Stimulated activated CD8-positive, alpha-beta memory T cell treated with anti-CD3 and anti-CD28 coated beads, Interleukin-7, amount 100 ng/mL, for 4 hours (primary cell): ENCODE measurements at places on chromosomes 3 and 15.

- no peak for DNase-seq
Observed at GRCh38 chr15:101482526-101483371, 6.8 kb downstream of the PCSK6 start.

DNA sequence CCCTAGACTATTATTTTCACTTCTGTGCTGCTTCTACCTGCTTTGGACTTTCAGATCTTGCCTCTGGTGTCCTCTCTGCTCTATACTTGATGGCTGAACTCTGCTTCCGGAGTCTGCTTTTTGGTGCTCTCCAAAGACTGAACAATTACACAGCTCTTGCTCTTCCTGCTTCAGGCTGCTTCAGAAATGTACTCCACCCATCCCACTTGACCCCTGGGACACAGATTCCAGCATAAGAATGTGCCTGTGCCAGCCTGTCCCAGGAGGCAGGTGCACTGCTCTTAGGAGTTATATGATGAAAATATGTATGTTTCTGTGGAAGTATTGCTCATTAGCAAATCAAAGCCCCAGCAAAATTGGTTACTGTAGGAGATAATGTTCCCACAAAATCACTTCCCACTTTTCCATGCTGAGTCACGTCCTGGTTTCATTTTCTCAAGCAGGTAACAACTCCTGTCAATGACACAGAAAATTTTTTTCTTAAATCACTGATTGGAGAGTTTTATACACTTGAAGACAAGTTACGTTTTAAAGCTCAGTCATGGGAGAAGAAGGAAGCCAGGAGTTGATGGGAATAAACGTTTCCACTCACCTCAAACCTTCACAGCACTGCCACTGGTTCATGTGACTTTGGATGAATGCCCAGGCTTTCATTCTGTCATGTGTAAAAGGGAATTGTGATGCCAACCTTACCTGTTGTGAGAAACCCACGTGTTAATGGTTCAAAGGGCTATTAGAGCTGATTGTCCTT is 239.4 kb upstream of the ZPLD1 start:
- no peak for DNase-seq

- DNase-seq = no peak
Observed at GRCh38 chr15:36961956-36962355, 138.4 kb downstream of the MEIS2 start.

DNA sequence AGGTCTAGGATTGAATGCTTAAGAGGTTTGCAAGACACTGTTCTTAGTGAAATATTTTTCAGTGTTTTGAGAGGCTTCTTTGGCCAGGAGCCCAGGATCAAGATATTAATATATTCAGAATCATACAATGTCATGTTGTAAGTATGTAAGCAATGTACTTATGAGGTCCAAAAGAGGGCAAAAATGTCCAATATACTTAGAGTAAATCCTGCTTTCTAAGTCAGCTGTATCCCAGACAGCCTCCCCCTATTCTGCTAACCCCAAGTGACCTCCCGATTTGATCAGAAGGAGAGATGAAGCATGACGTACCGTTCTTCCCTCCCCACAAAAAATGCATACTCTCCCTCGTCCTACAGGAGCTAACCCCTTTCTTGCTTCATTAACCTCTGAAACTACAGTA is 70.9 kb downstream of the CHAC1 start:
- no peak for DNase-seq

GRCh38 chr3:134544316-134544715 is 58.5 kb downstream of the CEP63 start:
- no peak for DNase-seq

DNA sequence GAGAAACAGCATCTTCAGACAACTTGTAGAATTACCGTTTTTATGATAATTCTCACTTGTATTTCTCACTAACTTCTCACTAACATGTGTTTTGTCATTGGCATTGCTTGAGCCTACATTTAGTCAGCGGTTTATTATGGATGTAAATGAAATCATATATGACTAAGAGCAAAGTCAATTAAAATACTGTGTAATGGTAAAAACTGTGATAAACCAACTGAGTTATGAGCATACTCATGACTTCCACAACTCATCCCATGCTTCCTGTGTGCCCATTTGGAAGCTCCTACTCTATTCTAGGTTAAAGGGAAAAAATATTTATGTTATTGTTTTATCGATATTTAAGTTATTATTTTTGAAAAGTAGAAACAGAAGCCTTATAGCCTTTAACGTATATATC is 12.8 kb downstream of the PXK start:
- no peak for DNase-seq

DNA sequence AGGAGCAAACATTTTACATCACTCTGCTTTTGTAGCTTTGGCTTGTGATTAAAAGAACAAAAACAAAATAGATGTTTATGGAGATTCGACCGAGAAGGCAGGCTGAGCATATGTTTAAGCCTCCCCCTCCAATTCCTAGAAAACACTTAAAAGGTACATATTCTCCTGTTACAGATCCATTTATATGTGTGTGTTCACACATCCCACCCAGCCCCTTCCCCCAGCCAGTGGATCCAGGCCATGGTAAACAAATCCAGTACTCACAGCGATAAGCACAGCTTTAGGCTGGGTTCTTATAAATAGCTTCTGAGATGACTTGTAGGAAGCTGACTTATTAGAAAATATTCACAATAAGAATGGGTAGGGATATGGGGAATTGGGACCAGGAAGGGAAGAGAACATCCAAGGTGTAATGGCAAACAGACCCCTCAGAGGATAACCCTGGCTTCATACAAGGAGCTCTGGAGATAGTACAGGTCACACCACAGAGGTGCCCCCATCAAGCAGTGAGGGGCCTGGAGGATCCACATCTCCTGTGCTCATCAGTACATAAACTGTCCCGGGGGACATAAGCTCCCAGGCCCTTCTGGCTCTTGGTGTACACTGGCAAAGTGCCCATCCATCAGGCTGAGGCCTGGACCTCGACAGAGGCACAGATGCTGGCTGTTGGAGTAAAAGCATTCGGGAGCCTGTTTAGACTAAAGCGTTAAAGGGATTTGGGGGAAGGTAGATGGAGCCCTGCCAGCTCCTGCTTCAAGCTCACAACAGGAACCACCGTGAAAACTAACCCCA is 70.0 kb upstream of the UBE2E1 start:
- DNase-seq = no peak

DNA sequence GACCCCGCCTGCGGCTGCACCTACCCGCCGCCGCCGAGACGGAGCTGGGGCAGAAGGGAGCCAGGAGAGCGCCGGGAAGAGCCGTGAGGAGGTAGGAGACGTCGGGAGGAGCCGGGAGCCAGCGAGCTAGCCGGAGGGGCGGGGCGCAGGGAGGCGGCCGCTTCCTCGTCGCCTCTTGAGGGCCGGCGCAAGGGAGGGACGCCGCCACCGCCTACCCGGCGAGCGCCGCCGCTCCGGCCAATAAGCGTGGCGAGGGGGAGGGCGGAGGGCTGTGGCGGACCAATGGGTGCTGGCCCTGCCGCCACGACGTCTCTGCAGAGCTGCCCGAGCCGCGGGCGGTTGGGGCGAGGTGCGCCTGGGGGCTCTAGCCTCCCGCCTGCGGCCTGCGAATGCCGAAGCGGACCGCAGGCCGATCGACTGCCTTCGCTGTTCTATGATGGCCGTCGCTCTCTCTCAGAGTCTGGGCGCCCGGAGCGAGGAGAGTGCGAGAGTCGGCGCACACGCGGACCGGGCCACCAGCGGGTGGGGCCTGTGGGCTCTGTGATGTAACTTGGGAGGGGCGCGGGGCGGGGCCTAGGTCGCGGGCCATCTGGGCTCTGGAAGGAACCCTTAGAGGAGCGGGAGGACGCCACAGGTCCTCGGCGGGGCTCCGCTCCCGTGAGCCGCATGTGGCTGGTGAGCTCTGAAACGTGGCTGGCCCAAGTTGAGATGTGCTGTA is 72.7 kb upstream of the MAP4 start:
- DNase-seq = peak; percentile 95
